Gastrocnemius medialis (tissue), 4 donors: ENCODE measurements at places on chromosomes 13 and 19.

- DNase-seq = no peak
Measured at GRCh38 chr19:2213799-2214198, 22.3 kb downstream of the PLEKHJ1 start.

DNA sequence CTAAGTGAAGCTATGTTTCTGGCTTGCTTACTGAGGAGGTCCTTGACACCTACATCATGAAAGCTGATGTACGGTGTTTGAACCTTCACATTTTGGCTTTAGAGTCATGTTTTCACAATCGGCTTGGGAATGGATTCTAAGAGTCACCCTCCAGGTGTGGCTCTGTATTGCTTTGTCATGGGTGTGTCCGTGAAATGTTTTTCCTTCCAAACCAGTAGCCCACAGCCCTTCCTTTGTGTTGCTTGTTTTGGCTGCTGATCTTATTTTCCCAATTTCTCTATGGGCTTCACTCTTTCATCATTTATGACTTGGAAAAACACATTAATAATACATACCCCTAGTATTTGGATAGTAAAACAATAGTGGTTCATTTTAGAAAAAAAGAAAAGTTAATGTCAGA is 240.6 kb downstream of the GGACT start:
- no peak for DNase-seq

- no peak for DNase-seq
Measured at GRCh38 chr19:45138303-45138751, 22.5 kb downstream of the NKPD1 start.

- DNase-seq = no peak
Measured at GRCh38 chr13:51481656-51482055, 28.8 kb upstream of the INTS6 start.
